ENCODE measurements at places on chromosomes 3 and 15.

GRCh38 chr15:93150910-93151881 lies 62.2 kb upstream of the RGMA start:
- DNase-seq = no peak

GRCh38 chr3:38127611-38128302 lies 9.2 kb downstream of the ACAA1 start:
- no peak for DNase-seq

GRCh38 chr3:87191641-87192040 lies 35.5 kb upstream of the CHMP2B start:
- DNase-seq = no peak

DNA sequence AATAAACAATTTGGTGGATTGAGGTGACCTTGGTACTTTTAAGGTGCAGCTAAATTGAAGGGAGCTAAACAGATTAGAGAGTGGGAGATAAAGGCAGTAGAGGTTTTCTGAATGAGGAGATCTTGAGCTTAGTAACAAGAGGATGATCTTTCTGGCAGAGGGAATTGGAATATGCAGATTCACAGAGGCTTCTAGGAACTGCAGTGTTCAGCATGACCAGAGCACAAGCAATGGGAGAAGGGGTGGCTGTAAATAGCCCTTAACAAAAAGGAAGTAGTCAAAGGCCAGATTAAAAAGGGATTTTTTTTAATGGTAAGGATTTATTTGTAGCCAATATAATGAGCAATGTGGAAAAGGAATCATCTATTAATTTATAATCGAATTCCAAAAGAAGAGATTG lies 5.7 kb upstream of the BNIP2 start:
- no peak for DNase-seq

- no peak for DNase-seq
Observed at GRCh38 chr3:42080453-42080872, 10.7 kb upstream of the TRAK1 start.

- no peak for DNase-seq
Observed at GRCh38 chr15:65033659-65034269, 4.3 kb upstream of the MTFMT start.

- DNase-seq = no peak
Observed at GRCh38 chr3:32815841-32816438, 1.9 kb upstream of the TRIM71 start.

DNA sequence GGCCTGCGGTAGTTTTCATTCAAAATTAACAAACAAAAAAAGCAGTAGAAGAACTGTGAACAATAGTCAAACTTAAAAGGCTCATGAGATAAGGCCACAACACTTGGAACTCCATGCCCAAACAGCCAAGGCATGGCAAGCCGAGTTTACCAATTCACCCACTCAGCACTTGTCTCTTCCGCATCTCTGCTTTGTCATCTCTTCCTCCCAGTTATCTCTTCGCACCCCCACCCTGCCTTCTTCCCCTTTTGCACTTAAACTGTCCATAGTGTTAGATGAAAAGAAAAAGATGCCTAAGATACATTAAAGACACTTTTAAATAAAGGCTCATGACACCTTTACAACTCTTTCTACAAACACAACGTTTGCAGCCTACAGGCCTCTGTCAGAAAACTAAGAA lies 11.1 kb downstream of the TLE3 start:
- no peak for DNase-seq

DNA sequence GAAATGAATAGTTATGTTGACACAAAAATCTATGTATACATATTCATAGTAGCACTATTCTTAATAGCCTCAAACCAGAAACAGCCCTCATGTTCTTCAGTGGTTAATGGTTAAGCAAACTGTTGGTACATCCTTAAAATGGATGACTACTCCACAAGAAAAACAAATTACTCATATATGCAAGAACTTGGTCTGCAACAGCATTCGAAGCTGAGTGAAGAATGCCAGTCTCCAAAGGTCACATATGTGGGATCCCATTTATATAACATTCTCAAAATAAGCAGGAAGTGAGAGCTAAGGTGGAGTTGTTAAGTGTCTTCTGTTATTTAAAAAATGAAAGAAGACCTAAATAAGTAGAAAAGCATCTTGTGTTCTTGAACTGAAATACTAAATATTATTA lies 365.7 kb downstream of the GABRG3 start:
- no peak for DNase-seq

GRCh38 chr15:51093839-51094605 lies 684 bp downstream of the TNFAIP8L3 start:
- no peak for DNase-seq

- no peak for DNase-seq
Observed at GRCh38 chr3:158465074-158465473, 105.9 kb upstream of the MLF1 start.

All from activated gamma-delta T cell treated with anti-CD3 and anti-CD28 coated beads, Interleukin-2, amount 50 U/mL, for 16 hours (primary cell).